ENCODE measurements at places on chromosomes 16 and 17.
A peak's percentile ranks its signal among the peaks of the same experiment; 100 is the strongest.

DNA sequence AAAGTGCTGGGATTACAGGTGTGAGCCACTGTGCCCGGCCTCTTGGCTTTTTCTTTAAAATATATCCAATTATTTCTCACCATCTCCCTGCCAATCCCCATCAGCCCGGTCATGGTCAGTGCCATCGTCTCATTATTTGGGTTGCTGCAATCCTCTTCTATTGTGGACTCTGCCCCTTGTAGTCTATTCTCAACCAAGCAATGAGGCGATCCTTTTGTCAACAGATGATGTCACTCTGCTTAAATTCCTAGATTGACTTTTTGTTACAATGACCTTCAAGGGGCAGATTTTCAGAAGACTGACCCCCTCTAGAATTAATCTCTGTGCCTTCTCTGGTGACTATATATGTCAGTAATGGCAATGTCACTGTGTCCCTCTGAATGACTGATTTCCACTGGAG lies 384.7 kb downstream of the UTP18 start:
- no peak for DNase-seq

GRCh38 chr16:49754495-49755312 lies 101.2 kb downstream of the ZNF423 start:
- DNase-seq: no peak

DNA sequence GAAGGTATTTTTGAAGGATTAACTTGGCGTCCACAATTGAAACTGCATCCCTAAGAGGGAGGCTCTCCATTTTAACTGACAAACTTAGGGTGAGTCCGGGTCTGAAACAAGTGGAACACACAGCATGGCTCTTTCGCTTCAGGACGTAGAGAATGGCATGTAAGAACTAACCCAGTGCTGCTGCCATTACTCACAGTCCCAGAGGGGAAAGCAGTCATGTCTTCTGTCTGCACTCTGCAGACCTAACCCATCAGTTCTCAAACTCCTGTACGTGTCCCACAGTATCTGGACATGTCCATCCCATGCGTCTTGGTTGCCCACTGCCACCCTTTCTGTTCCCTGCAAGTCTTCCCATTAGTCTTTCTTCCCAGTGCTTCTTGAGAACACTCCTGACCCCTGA lies 563 bp downstream of the ST6GALNAC1 start:
- no peak for DNase-seq

DNA sequence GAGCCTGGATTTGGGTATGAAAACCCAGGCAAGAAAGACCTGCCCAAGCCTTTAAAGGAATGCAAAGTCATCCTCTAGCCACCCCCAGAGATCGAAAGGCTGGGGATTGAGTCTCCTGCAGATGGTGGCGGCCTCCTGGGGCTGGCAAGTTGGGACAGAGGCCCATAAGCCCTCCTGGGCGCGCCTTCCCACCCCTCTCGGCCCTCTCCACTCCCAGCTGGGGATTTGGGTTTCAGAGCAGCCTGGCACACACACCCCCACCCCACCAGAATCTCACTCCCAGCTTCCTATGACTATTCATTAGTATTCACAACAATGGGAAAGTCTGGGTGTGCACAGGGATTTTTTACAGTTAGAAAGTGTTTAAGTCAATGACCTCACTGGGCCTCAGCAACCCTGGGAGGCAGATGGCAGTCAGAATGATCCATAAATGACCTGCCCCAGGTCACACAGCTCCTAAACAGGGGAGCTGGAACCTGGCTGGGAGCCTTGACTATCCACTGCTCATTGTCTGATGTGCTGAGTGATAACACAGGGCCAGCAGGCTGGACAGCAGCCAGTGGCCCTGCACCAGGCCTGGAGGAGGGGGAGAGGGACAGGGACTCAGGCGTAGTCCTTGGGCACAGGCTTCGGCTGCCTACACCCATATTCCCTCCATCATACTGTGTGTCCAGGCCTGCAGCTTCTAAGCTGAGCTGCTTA lies 12.1 kb downstream of the NHERF1 start:
- DNase-seq: no peak

DNA sequence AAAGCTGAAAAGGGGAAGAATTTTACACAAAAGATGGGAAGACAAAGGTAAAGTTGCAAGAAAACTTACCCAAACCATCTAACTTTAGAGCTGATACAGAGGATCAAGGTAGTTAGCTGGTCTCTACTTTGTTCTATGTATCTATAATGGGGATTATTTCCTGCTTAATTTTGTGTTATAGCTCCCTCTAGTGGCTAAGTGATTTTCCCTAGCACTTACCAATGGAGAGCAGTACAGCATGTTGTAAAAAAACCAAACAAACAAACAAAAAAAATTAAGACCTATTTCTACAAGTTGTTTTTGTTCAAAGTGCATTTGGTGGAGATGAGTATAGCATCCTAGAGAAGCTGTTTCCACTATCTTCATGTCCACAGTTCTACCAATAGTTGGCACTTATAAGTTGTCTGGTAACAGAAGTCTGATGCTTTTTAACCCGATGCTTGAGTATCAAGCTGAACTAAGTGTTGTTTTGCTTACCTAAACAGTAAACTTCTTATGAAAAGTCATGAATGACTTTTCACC lies 7.5 kb downstream of the SRSF1 start:
- DNase-seq: peak; percentile 42

DNA sequence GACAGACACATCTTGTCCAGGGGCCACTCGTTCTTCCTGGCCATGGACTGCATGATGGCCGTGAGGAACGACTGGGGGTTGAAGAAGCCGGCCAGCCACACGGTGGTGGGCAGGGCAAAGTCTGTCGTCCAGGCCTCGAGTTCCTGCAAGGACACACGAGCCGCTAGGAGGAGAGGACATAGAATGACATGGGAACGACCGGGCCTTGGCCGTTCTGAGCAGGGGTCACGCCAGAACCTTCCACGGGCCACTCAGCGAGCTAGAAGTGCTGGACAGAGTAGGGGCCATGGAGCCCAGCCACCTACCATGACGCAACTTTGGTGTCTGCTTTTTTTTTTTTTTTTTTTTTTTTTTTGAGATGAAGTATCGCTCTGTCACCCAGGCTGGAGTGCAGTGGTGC lies 47.0 kb downstream of the PGS1 start:
- DNase-seq: no peak

DNA sequence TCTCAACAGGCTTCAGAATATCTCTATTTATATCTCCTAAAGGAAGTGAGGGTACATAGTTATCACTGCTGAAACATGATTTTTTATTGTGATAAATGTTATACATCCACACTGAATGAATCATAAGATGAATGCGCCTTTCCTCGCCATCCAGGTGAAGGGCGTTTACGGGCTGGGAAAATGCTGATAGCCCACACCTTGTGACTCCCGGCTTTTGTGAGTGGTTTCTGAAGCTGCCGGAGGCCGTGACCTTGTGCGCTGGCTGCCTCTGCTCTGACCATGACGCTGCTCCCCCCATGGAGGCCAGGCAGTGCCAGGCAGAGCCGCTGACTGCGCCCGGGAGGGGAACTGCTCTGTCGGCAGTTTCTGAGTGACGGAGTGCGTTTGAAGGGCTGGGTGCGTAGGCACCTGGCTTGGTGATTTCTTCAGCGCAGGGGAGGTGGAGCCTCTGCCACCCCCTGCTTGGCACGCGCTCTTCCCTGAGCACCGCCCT lies 97.2 kb downstream of the RAP1GAP2 start:
- no peak for DNase-seq

DNA sequence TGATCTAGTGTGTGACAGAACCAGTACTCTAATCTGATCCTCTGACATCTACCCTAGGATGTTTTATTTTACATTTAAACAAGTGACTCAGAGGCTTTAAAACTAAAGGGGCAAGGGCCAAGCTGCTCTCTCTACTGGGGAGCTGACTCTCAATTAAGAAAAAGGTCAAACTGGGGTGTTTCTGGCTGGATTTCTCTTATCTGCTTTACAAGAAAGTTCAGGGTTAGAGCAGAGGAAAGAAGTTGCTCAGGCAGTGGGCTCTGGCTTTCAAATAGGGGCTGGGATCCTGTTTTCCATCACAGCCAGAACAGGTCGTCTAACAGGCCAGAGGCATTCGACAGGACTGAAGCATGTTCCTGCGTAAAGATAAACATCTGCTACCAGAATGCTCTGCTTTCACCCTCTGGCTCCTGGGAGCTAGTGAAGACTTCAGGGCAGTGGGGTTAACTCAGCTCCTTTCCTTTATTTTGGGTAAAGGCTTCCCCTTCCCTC lies 8.5 kb downstream of the MMP28 start:
- no peak for DNase-seq

- peak; percentile 34 for DNase-seq
Observed at GRCh38 chr17:58575511-58575910, 61.1 kb upstream of the MTMR4 start.

GRCh38 chr17:9473711-9474110 lies 101.9 kb downstream of the STX8 start:
- DNase-seq: no peak

GRCh38 chr16:13629704-13630103 lies 290.2 kb upstream of the ERCC4 start:
- DNase-seq: no peak

GRCh38 chr16:57529391-57530103 lies 6.8 kb downstream of the CCDC102A start:
- DNase-seq: no peak

DNA sequence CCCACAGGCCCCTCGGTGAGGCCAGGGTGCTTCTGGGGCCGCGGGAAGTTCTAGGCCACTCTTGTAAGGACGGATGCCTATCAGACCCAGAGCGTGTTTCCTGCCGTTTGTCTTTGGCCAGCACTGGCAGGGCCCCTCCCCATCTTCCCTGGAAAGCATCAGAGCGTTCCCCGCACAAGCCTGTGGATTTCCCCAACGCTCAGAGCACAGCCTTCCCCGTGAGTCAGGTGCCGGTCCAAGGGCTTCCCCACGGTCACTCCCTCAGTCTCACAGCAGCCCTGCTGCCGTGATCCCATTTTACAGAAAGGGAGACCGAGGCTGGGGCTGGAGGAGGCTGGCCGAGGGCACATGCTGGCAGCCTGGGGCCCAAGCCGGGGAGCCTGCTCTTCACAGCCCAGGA lies 33.7 kb downstream of the CRISPLD2 start:
- DNase-seq: no peak

GRCh38 chr16:73371584-73372319 lies 323.8 kb upstream of the ZFHX3 start:
- DNase-seq: no peak

- no peak for DNase-seq
Observed at GRCh38 chr17:50866950-50867362, 802 bp upstream of the TOB1 start.

DNA sequence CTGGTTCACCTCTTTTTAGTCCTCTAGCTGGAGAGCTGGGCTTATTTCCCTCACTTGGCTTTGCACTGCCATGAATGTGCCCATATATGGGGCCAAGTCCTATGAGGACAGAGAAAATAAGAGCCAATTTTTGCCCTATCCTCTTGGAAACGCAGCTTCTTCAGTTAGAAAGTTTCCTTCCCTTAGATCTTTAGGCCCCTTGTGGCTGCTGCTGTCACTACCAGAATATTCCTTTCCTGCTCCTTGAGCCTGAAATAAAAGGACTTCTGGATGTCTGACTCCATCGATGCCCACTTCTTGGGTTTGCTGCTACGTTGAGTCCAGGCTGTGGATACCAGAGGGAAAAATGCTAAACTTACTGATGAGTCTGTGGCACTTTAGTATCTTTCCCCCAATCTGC lies 487.1 kb downstream of the GRIN2A start:
- DNase-seq: no peak

- no peak for DNase-seq
Observed at GRCh38 chr17:49592263-49592662, 16.6 kb downstream of the NXPH3 start.
